Activated T-helper 1 cell treated with anti-CD3 and anti-CD28 coated beads, Interleukin-12 subunit alpha, Interleukin-12 subunit beta, Interleukin-2, Interleukin-4 antibody, amounts not matched to agents 30 ng/mL and 10 ng/mL and 1 ng/mL, durations not matched to agents 14 hours and 24 hours and 36 hours (primary cell): ENCODE measurements at places on chromosomes 1 and 21.
A peak's percentile ranks its signal among the peaks of the same experiment; 100 is the strongest.

GRCh38 chr1:46931151-46931550, 10.1 kb downstream of the CYP4A11 start:
- no peak for DNase-seq

- DNase-seq, result no peak
These were observed 431.4 kb downstream of the BRINP3 start for GRCh38 chr1:190046231-190046630.

GRCh38 chr1:238029126-238029525, 138.4 kb upstream of the ZP4 start:
- no peak for DNase-seq

DNA sequence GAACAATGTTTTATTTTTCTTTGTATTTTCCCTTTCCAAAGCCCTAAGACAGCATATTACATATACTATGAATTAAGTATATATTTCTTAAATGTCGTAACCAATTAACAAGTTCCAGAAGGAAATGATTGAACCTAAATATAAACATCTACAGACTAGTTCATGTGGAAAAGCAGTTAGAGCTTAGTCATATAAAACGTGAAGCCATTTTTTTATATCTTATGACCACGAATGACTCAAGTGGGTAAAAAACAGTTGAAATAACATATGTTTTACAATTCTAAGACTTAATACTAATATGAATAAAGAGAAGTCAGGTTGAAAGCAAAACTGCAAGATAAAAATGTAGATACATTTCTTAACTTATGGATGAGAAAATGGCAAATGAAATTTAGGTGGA, 307.3 kb downstream of the BRINP3 start:
- DNase-seq, result no peak

DNA sequence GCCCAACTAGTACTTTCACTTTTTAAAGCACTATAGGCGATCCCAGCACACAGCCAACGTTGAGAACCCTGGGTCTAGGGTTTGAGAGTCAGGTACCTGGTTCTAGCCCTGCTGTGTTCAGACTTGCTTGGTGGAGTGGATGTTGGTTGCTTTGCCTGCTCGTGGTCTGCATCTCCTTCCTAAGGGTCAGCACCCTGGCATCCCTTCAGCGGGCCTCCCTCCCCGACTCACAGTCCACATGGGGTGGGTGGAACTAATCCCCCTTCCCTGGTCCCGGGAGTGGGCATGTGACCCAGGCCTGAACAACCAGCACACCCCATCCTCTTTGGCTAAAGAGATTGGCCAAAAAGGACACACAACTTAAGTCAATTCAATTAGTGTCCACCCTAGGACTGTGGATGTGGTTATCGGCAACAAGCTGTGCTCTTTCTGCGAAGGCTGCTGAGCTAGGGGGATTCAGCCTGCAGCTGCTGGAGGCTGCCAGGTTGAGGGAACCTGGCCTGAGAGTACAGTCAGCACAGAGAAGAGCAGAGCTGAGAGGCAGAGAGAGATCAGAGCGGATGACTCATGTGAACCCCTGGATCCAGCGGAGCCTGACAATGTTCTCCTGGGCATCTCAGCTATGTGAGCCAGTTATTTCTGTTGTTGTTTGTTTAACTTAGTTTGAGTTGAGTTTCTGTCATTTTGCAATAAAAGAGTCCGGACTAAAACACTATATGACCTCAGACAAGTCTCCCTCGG, 138.9 kb downstream of the ACTL8 start:
- no peak for DNase-seq

GRCh38 chr1:209589440-209589839, 5.9 kb downstream of the CAMK1G start:
- DNase-seq, result no peak

DNA sequence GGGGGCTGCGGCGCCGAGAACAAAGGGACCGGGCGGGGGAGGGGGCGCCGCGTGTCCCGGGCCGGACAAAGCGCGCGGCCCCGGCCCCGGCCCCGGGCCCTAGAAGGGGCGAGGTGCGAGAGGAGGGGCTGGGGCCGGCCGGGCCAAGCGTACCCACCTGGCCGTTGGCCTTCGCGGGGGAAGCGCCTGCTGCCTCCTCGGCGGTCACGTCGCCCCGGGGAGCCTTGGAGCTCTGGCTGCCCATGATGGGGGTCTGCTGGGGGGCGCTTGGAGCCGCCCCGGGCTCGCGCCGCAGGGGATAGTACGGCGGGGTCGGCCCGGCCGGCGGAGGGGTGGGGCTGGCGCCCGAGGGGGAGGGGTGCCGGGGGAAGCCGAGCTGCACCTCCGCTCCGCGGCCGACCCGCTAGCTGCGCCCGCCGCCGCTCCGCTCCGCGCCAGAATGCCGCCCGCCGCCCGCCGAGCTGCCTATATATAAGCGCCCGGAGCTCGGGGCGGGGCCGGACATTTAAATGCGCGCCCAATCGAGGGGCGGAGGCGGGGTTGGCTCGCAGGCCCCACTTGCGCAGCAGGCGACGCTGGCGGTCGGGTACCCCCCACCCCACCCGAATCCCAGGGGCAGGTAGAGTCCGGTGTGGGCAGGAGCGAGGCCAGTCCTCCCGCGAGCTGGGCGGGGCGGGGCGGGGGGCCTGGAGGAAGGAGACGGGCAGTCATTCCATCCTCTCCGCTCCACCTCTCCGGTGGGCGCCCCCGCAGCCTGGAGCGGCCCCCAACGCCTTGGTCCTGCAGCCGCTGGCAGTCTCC, at the start of gene MARCKSL1:
TSS of gene MARCKSL1 (minus strand) at position 444 of the 801 bp plus-strand sequence. CDS start at position 244, 200 bp downstream.
- peak; percentile 80 for DNase-seq

DNA sequence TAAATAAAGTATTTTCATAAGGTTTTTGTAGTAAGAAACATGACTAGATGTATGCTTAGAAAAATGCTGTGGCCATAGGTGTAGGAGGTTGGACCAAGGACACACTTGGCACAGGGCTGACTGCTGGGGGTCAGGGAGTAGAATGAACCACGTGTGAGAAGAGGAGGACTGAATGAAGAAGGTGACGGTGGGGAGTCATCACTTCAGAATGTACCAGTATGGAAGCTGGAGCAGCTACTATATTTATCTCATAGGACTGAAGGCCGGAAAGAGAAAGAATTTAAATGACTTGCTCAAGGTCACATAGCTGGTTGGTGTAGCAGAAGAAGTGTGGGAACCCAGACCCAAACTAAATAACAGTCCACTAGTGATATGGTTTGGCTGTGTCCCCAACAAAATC, 79.8 kb upstream of the HAO2 start:
- DNase-seq, result no peak

- peak; percentile 66 for DNase-seq
These were observed 79.1 kb downstream of the NDUFS5 start for GRCh38 chr1:39105061-39105840.

GRCh38 chr1:9852410-9853248, 28.9 kb upstream of the CLSTN1 start:
- no peak for DNase-seq

- no peak for DNase-seq
These were observed 6.5 kb upstream of the THEMIS2 start for GRCh38 chr1:27865821-27866220.

DNA sequence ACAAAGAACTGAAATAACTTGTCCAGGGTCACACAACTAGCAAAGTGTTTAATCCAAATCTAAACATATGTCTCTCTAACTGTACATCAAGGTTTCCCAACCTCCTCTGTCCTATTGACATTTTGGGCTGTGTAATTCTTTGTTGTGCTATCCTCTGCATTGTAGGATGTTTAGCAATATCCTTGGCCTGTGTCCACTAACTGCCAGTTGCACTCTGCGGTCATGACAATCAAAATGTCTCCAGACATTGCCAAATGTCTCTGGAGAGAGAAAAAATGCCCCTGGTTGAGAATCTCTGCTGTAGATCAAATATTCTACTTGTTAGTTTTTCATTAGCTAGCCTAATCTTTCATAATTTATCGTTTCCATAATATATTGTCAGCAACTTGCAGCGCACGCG, 353.4 kb upstream of the NEGR1 start:
- DNase-seq, result no peak

DNA sequence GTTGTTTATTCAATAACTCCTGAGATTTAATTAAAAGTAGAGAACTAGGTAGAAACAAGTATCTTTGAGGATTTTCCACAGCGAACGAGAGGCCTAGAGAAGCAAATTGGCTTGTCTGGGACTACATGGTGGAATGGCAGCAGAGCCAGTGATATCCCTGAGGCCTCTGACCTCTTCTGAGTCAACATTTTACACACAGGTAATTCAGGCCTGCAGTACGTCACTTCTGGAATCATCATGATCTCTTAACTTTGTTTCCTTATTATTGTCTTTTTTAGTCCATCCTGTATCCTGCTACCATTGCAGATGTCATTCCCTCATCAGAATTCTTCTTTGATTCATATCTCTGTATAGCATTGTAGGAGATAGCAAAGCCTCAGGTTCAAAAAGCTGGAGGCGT, 9.9 kb downstream of the SPRTN start:
- DNase-seq, result no peak

- peak; percentile 42 for DNase-seq
These were observed at the start of gene ECE1 for GRCh38 chr1:21289700-21290545. Gene ECE1 (minus strand): TSS chr1:21290463. CDS start chr1:21290414, 49 bp downstream.

DNA sequence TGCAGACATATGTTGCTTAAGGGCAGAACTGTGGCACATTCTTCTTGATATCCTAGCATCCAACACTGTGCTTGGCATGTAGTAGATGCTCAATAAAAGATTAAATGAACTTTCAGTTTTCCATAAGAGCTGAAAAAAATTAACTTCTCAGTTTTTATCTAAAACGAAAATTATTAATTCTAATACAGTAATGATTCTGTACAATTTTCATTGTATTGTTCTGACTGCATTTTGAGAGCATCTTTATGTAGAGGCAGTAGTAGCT, 46.6 kb downstream of the FGGY start:
- no peak for DNase-seq

DNA sequence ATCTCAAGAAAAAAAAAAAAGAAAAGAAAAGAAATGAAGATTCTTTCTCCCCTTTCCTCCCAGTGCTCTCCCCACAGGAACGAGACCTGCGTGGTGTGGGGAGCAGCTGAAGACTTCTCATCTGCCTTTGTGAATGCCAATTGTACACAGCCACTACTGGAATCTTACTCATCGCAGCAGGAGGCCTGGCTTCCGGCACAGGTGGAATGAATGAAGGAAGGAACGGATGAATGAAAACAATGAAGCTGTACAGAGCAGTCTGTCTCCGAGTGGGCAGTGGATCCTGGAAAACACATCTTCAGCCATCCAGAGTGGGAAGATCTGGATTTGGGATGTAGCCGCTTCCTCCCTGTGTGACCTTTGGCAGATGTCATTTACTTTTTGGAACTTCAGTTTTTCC, 64.9 kb downstream of the RUNX3 start:
- DNase-seq, result no peak

DNA sequence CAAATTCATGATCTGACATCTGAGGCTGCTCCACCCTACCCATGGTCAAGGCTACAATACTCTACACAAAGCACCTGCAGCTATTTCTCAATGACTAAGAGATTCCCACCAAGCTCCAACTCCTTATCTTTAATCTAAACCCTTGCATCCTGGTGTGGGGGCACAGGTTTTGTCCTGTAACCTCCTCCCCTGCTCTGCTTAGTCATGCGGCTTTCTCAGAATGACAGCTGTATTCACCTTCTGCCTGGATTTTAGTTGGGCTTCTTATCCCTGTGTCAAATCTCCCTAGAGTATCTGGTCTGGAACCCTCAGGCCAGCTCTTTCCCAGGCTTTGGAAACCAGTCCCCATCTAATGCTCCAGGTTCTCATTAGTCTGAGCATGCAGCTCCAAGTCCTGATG, 159.0 kb downstream of the BARHL2 start:
- no peak for DNase-seq

DNA sequence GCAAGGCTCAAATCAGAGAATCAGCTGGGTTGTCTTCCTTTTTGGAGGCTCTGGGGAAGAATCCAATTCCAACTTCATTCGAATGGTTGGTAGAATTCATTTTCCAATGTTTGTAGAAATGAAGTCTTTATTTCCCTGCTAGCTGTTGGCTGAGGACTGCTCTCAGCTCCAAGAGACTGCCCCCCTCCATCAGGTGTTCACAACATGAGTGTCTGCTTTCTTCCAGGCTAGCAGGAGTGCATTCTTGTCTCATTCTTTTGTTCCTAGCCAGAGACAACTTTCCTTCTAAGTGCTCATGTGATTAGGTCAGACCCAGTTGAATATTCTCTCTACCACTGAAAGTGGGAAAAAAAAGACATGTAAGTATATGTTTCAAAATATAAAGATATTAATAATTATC, 95.2 kb downstream of the HLX start:
- DNase-seq, result no peak

GRCh38 chr1:206037581-206037980, 13.9 kb upstream of the CTSE start:
- DNase-seq, result no peak

GRCh38 chr1:234955107-234955731, 173.4 kb downstream of the TOMM20 start:
- DNase-seq, result no peak

DNA sequence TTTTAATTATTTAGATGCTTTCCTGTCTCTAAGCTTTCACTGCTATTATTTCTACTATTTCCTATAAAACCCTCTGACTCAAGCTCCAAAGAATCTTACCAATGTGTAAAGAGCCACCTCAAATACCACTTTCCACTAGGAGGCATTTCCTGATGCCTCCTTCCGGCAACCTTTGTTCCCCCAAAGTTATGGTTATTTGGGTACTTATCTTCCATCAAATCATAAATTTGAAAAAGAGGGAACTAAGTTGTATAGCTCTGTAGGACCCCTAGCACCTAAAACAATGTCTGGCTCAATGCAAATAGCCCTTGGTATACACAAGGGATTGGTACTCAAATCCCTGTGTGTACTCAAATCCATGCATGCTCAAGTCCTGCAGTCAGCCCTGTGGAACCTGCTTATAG, 79.6 kb downstream of the NME7 start:
- no peak for DNase-seq

DNA sequence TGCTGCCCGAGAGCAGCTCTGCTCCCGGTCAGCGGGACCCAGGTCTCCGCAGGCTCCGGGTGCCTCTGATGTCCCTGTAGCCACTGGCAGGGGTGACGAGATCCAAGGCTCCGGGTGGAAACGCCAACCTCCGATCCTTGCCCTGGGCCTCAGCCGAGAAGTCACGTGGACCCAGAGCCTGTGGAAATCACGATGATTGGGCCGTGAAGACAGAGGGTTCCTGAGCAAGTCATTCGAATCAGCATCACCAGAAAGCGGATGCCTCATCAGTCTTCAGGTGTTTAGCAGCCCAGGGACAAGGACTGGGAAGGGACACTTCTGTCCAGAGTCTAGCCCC, 12.5 kb downstream of the LRRC3 start:
- no peak for DNase-seq

- peak; percentile 8 for DNase-seq
These were observed 76.6 kb downstream of the NDUFS5 start for GRCh38 chr1:39102537-39103327.

- no peak for DNase-seq
These were observed 15.9 kb downstream of the ZMYND12 start for GRCh38 chr1:42439940-42440339.

DNA sequence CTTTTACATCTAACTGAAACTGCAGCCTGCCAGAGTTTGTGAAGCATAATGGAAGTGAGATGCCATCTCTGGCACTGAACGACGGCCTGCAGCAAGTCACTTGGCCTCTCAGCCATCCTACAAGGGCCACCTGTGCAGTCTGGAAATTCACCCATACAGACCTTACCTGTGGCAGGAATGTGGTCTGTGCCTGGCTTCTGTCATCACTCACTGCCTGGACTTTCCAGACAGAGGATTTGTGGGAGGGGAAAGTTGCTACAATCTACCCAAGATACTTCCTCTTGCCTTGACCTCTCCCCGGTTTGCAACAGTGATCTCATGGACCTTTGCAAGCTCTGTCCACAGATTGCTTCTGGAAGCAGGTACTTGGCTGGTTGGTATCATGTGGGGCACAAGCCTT, 58.4 kb upstream of the ATP1B1 start:
- no peak for DNase-seq

GRCh38 chr1:58064166-58064565, 482.4 kb downstream of the OMA1 start:
- no peak for DNase-seq

GRCh38 chr21:42583477-42584295, 69.7 kb upstream of the PDE9A start:
- DNase-seq, result no peak
